Hindlimb muscle (tissue), 1 donor: ENCODE measurements at places on chromosomes 7 and 10. TPM values are rescaled to one million over a fixed set of nuclear protein-coding genes. Genes with fewer than 3 reads are reported as not detected.

The SCIN gene
- polyA plus RNA-seq = 0.80 TPM

The PRLHR gene
- polyA plus RNA-seq = not detected

The ANXA8 gene
- not detected for polyA plus RNA-seq

The LRRC18 gene
- polyA plus RNA-seq = 0.12 TPM

The BTBD16 gene
- polyA plus RNA-seq = 0.39 TPM

The NSUN6 gene
- 17.8 TPM for polyA plus RNA-seq

The PON1 gene
- 0.46 TPM for polyA plus RNA-seq

The ADCYAP1R1 gene
- polyA plus RNA-seq = 10.5 TPM

The IL6 gene
- 0.41 TPM for polyA plus RNA-seq

The ITGA8 gene
- 6.6 TPM for polyA plus RNA-seq
